Non-pigmented ciliary epithelial cell (primary cell): ENCODE measurements at places on chromosomes 7 and 10.

- DNase-seq, result no peak
Measured at GRCh38 chr7:18468795-18469194, 26.8 kb upstream of the HDAC9 start.

- DNase-seq, result no peak
Measured at GRCh38 chr10:118167056-118167700, 120.4 kb upstream of the RAB11FIP2 start.

DNA sequence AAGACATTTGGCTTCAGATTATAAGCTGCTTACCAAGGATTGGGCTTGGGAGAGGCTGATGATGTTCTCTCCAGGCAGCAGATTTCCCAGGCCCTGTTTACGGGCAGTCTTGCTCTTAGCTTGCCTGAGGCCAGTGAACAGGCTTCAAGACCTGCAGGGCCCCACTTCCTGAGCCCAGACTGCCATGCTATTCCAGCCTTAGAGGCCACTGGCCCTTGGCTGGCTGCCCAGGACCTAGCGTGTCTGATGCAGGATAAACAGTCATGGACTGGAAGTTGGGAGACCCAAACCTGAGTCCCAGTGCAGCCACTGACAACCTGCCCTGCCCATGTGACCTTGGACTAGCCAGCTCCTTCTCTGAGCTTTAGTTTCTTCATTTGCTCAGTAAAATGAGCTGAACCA lies 2.9 kb downstream of the PRXL2A start:
- no peak for DNase-seq

- no peak for DNase-seq
Measured at GRCh38 chr7:87036985-87037384, 22.5 kb downstream of the ELAPOR2 start.

DNA sequence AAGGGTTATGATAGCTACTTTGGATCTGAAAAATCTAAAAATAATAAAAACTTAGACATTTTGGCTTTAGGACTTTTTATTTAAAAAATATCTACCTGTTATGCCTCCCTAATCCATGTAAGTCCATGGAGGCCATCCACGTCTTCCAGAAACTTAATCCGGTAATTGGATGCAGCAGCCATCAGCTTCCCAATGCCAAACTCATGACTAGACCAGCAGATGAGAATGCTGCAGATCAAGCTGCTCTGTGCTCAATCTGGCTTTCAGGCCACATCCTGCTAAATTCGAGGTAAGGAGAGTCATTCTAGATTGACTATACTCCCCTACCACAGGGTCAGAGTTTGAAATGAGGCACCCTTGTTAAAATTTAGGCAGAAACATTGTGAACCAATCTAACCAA lies 168.5 kb upstream of the TCERG1L start:
- DNase-seq, result no peak

DNA sequence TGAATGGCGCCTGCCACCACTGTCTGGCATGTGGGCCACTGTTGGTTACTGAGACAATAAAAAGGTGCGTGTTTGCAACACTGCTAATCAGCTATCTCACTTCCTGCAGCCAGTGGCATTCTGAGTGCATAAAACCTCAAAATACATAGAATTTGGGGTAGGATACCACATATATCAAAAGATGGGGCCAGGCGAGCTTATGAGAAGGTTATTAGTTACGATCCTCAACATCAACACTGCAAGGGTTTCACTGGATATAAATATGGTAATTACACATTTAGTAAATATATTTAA lies 200.2 kb downstream of the WDR37 start:
- no peak for DNase-seq

- DNase-seq, result no peak
Measured at GRCh38 chr7:21763818-21764217, 181.9 kb downstream of the CDCA7L start.

DNA sequence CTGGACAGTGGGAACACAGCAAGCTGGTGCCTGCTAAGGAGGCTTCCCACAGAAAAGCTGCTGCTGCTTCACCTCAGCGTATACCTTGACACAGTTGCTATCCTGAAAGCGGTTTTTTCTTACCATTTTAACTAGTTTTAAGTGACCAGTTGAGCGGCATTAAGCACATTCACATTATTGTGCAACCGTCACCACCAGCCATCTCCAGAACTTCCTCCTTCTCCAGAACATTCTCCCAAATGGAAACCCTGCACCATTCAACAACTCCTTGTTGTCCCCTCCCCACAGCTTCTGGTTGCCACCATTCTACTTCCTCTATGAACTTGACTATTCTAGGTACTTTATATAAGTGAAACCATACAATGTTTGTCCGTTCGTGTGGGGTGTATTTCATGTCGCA lies 169.9 kb downstream of the SNX10 start:
- no peak for DNase-seq

- no peak for DNase-seq
Measured at GRCh38 chr10:80173466-80173865, 31.9 kb downstream of the ANXA11 start.

GRCh38 chr10:21194510-21194993 lies 297.4 kb upstream of the NEBL start:
- DNase-seq, result no peak

DNA sequence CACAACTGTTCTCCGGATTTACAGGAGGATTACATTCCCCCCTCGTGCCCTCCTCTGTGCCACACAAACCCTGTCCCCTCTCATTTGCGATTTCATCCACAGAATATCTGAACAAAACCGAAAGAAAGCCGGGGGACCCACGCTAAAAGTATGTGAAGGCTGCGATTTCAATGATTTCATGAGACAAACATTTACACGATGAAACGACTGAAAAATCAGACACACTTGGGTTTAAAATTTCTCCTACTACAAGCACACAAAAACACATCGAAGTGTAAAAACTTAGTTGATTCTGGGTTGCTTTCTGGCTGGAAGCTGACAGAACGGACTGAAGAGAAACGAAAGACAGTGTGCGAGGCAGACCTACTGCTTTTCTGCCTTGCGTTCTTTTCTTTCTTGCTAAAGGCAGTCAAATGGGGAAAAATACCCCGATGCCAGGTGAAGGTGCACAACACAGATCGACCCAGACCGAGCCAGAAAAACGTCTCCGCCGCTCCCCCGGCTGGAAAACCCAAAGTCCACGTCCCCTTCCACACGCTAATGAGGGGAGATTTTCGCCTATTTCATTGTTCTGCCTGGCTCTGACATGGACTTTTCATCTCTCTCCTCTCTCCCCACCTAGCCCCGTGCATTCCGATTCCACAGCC lies 1.2 kb downstream of the HIPK2 start:
- DNase-seq, result peak; percentile 45

DNA sequence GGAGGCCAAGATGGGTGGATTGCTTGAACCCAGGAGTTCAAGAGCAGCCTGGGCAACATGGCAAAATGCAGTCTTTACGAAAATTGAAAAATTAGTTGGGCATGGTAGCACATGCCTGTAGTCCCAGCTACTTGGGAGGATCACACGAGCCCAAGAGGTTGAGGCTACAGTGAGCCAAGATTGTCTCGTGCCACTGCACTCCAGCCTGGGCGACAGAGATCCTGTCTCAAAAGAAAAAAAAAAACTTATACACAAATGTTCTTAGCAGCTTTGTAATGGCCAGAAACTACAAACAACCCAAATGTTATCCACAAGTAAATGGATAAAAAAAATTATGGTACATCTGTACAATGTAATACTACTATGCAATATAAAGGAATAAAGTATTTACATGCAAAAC lies 12.6 kb downstream of the NT5C2 start:
- DNase-seq, result no peak

DNA sequence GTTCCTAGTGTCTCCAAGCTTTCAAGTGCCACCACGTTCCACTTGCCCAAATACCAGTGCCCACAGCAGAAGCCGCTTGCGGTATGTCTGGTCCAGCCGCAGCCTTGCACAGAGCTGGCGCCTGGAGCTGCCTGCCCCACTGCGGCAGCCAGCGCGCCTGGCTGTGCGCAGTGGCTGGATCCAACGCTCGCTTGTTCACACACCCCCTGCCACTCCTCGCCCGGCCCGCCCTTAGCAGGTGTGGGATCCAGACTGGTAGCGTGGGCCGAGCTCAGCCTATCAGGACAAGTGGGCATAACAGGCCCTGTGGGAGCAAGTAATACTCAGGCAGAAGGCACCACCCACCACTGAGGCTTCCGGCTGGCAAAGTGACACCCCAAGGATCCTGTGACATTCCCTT lies 294.4 kb downstream of the GRM8 start:
- DNase-seq, result no peak

DNA sequence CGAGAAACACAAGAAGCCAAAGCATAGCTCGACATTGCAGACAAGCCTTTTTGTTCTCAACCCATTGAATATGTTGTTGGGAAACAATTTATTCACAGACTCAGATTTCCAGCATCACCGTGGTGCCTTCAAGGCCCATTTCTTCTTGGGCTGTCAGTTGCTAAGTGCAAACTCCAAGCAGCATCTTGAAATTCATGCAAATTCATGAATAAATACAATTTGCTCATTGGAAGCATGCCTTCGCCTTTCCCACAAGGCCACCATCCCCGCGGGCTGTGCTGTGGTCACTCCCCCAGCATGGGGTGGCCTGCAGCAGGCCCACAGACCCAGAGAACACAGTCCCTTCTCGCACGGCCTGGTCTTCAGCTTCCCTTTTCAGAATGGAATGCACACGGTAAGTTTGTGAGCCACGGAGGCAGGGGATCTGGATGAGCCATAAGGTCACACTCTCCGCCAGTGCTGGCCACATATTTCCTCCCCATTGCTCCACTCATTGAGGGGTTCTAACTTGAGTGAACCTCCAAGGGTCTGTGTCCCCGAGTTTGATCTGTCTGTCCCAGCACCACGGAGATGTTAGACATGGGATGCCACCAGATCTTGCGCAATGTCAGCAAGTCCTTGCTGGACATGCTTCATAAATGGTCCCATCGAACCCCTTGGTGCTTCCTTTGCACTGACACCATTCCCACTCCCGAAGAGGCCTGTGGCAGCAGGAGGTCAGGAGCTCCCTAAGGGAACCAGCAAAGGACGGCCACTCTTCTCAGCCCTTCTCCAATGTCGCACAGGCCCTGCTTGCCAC lies 109.5 kb downstream of the GFRA1 start:
- no peak for DNase-seq

- DNase-seq, result no peak
Measured at GRCh38 chr7:11946794-11947193, 114.8 kb upstream of the THSD7A start.

DNA sequence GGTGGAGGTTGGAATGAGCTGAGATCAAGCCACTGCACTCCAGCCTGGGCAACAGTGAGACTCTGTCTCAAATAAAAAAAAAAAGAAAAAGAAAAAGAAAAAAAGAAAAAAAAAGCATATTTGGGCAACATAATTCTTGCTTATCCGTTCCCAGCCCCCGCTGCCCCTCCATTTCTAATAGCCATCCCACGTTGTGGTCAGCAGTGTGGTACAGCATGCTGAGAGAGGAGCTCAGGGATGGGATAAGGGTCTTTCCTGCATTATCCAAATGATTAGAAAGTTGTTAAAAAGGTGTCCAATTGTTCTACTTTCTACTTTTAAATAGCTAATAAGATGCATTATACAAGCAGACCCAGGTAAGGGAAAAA lies 104.9 kb upstream of the ZNF92 start:
- no peak for DNase-seq

GRCh38 chr7:81664304-81664703 lies 105.5 kb downstream of the HGF start:
- no peak for DNase-seq

DNA sequence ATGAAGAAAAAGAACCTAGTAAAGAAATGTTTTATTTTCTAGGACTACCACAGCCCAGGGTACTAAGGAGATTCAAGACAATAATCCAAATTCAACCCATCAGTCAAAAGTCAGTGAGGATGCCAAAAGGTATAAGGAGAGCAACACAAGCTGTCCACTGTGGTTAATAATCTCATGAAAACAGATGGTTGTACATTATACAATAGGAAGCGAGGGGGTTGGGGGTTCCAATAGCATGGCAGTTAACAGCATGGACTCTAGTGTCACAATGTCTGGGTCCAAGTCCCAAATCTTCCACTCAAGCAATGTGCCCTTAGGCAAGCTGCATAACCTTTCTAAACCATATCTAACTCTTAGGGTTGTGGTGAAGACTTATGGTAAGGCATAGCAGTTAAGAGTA lies 35.1 kb downstream of the BRAF start:
- DNase-seq, result no peak

GRCh38 chr7:154433632-154434598 lies 381.7 kb downstream of the DPP6 start:
- DNase-seq, result no peak

DNA sequence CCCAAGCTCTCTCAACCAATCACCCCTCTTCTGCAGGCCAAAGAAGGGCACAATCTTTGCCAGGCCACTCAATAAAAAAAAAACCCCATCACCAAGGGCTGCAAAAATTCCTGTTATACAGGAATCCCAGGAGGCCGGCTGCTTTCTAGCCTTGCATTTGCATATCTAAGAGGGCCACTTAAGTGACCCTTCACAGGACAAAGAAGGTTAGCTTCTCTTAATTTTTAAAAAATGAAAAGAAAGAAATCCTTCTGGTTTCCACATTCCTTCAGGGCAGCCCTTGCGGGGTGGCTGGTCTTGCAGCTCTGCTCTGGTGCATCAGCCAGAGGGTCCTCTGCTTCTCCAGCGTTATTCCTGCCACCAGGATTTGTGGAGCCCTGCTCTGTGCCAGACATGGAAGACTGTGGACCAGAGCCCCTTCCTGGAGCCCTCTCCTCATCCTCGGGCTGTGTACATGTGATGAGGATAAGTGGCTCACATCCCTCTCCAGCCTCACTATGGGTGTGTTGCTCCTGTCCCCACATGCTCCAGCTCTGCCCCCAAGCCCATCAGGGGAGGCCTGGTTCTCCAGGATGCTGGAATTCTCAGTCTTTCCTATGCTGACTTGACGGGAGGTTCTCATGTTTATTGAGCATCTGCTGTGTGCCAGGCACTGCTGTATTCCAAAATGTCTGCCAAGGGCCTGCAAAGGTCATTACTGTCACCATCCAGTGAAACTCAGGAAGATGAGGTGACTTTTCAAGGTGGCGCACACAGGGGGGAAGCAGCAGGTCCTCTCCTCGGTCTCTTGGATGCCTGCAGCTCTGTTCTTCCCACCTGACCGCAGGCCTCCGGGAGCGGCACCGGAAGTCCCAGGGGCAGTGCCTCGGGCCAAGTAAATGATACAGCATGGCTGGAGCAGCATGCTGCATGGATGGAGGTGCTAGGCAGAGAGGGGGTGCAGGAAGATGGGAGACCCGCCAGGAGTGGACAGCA lies 67.7 kb downstream of the ARHGAP22 start:
- DNase-seq, result no peak

GRCh38 chr7:106041140-106041717 lies 70.9 kb downstream of the SYPL1 start:
- DNase-seq, result no peak

GRCh38 chr7:48637382-48637781 lies 287.0 kb upstream of the CDC14C start:
- DNase-seq, result no peak

DNA sequence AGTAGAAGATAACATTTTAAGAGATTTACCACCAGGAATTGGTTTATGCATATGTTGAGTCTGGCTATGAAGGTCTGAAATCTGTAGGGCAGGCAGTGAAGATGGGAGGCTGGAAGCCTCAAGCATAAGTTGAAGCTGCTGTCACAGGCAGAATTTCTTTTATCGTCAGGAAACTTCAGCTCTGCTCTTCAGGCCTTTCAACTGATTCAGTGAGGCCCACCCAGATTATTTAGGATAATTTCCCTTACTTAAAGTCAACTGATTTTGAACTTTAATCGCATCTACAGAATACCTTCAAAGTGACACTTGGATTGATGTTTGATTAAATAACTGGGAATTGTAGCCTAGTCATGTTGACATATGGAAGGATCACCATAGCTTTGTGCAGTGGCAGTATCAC lies 190.5 kb downstream of the PPP1R9A start:
- no peak for DNase-seq

GRCh38 chr7:621572-622285 lies 102.1 kb upstream of the PDGFA start:
- no peak for DNase-seq
